ENCODE measurements at places on chromosomes 6 and 20.

GRCh38 chr6:84466511-84466910 is 239.1 kb upstream of the CEP162 start:
- no peak for DNase-seq

DNA sequence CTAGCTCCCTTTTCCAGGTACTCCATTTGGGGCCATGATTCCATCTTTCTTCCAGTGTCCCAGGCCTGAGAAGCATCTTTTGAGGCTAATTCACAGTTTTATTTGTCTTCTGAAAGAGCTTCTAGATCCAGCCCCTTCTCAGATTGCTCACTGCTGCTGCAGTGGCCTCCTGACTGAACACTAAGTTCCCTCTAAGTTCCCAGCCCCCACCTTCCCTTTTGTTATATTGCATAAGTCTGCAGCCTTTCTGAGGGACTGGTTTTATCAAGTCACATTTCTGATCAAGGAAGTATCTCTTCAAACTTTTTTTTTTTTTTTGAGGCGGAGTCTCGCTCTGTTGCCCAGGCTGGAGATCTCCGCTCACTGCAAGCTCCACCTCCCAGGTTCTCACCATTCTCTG is 10.7 kb downstream of the MAPRE1 start:
- DNase-seq = no peak

DNA sequence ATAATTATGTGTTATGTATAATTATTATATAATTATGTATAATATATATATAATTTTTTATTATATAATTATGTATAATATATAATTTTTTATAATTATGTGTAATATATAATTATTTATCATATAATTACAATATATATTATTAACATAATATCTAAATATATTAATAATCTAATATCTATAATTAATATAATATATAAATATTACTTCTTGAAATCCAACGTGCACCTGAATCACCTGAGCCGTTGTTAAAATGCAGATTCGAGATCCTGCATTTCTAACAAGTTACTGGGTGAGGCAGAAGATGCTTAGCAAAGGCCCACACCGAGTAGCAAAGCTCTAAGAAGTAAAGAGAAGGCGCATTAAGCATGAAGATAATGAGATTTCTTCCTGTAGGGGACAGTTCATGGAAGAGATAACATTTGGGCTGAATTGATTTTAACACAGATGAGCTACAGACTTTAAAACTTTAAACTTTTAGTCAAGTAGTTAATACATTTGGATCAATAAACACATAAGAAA is 406.4 kb upstream of the PLCB4 start:
- no peak for DNase-seq

- no peak for DNase-seq
Observed at GRCh38 chr20:7383216-7383615, 557.0 kb downstream of the HAO1 start.

DNA sequence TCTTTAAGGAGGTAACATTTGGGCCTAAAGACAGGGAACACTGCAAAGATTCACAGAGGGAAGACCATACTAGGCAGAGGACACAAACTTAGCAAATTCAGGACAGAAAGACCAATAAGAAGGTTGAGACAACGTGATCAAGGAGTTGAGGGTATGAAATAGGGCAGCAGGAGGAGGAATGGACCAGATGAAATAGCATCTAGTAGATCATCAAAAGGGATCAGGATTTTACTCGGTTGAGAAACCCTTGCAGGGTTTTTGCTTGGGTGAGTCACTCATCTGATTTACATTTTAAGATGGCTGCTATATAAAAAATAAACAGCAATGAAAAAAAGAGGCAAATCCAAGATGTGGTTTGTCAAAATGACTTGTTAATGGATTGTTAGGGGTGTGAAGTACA is 4.7 kb downstream of the BCLAF1 start:
- DNase-seq = no peak

- no peak for DNase-seq
Observed at GRCh38 chr6:6730831-6731230, 142.3 kb downstream of the LY86 start.

GRCh38 chr6:47631269-47631772 is 67.1 kb upstream of the ADGRF4 start:
- no peak for DNase-seq

GRCh38 chr20:2335096-2335870 is 39.5 kb downstream of the TGM3 start:
- DNase-seq = no peak

- peak; percentile 71 for DNase-seq
Observed at GRCh38 chr6:109455437-109456110, at the start of gene MICAL1. Gene MICAL1, minus strand, starts transcription at chr6:109455772. Its CDS starts 1,576 bp downstream, at chr6:109454196.

- DNase-seq = no peak
Observed at GRCh38 chr6:136230219-136230853, 19.8 kb downstream of the MTFR2 start.

GRCh38 chr20:11502061-11502460 is 415.6 kb upstream of the BTBD3 start:
- no peak for DNase-seq

GRCh38 chr6:165616116-165616515 is 46.9 kb downstream of the PDE10A start:
- no peak for DNase-seq

DNA sequence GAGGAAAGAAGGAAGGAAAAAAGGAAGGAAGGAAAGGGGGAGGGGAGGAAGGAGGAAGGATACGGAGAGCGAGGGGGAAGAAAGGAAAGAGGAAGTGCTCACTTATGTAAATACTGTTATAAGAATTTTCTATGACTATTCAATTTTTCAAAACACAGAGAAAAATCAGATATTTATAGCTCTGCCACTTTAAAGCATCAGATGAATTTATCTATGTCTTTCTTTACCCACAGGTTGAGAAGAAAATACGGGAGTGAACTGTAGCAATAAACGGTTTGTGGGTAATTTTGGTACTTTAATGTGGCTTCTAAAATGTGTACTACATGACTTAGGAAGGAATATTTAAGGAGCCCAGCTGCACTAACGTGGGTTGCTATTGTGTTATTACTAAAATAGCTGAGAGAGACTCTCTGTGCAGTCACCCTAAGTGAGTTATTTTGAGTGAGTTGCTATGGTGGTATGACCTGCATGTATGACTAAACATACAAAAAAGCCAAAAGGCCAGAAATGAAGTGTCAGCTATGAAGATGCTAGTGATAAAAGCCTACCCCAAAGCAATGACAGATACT is 225.5 kb downstream of the SOD2 start:
- DNase-seq = no peak

- DNase-seq = no peak
Observed at GRCh38 chr20:58656831-58657230, 5.7 kb downstream of the STX16 start.

GRCh38 chr20:49501917-49502316 is 19.4 kb upstream of the KCNB1 start:
- DNase-seq = no peak

DNA sequence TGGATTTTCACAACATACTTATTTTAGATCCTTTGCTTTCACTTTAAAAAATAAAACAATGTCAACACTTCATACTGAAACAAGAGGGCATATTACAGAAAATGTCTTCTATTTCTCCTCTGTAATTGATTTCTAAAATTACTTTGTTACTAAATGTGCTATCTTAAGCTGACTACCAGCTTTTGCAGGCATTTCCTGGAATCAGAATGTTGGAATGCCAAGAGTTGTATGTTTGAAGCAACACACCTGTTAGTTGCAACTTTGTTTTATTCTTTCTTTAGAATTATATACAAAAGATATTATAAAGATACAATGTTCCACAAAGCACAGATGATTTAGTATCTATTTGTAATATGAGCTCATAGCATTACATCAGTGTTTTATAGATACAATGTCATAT is 62.5 kb upstream of the TMEM170B start:
- no peak for DNase-seq

DNA sequence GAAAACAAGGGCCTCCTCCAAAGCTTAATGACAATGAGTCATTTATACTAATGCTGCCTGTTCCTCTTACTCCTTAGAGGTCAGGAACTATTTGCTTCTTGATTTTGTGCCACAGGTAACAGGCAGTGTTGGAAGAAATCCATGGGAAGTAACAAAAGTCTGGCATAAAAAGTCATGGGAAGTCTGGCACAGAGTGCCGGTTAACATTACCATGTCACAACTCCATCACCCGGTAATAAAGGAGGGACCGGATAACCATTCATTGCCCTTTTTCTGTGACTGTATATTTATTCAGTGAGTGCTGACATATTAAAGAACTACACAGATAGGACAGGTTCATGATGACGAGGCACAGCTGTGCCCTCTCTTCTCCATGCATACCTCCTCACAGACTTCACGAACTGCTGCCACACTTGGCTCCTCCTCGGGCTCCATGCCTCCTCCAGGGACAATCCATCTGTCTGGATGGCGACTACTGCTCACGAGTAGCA is 50.9 kb downstream of the NUDT3 start:
- no peak for DNase-seq

DNA sequence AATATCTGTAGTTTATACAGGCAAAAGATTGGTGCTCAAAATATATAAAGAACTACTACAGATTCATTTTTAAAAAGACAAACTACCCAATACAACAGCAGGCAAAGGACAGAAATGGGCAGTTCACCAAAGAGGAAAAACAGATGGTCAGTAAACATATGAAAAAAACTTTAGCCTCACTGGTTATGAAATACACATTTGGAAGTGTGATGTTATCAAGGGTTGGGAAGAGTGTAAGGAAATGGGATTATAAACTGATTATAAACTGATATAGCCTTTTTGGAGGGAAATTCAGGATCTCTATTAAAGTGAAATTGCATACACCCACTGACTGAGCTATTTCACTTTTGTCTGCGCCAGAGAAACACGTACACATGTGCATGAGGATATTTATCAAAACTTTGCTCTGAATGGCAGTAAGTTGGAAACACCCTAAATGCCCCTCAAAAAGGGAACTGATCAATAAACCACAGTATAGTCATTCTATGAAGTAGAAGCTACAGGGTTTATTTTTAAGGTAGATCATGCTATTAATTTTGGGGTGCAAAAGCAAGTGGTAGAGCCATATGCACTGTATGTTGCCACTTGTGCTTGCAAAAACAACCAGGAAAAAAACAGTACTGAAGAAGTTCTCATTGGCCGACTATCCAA is 32.2 kb upstream of the ARFGEF2 start:
- no peak for DNase-seq

DNA sequence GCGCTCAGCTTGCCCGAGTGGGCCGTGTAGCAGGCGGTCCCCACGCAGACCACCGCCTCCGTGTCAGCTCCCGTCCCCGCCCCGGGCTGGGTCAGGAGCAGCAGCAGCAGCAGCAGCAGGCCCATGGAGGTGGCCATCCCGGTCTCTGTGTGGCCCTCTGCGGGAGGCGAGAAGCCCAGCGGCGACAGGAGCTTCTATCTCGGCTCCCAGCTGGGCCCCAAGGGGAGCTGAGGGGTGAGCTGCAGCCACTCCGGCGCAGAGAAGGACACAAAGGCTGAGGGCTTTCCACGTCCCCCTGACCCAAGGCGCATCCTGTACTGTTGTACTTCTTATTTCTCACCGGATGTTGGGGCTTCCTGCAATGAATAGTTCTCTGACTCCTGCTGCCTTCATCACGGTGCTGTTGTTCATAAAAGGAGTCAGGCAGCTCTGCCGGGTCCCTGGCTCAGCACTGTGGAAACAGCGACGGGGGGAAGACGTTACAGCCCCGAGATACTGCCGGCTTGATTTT is at the start of gene CD93:
CD93 (minus strand) TSS at position 269 of the 511 bp plus-strand sequence; CDS start at position 137, 132 bp downstream.
- DNase-seq = no peak

DNA sequence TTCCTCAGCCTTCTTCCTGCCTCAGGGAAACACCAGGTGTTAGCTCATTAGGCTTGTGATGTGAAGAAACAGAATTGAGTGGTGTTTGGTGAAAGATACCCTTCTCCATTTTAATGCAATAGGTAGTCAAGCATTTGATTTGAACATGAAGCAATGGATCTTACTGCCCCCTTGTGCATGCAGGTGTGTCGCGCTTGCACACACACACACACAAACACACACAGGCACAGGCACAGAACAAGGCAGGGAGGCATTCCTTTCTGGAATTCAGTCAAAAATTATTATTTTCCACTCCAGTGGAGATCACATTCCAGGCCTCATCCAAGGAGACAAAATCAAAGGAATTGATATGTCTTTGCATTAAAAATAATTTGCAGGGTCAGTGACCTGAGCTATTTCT is 667.0 kb upstream of the MARCKS start:
- no peak for DNase-seq

DNA sequence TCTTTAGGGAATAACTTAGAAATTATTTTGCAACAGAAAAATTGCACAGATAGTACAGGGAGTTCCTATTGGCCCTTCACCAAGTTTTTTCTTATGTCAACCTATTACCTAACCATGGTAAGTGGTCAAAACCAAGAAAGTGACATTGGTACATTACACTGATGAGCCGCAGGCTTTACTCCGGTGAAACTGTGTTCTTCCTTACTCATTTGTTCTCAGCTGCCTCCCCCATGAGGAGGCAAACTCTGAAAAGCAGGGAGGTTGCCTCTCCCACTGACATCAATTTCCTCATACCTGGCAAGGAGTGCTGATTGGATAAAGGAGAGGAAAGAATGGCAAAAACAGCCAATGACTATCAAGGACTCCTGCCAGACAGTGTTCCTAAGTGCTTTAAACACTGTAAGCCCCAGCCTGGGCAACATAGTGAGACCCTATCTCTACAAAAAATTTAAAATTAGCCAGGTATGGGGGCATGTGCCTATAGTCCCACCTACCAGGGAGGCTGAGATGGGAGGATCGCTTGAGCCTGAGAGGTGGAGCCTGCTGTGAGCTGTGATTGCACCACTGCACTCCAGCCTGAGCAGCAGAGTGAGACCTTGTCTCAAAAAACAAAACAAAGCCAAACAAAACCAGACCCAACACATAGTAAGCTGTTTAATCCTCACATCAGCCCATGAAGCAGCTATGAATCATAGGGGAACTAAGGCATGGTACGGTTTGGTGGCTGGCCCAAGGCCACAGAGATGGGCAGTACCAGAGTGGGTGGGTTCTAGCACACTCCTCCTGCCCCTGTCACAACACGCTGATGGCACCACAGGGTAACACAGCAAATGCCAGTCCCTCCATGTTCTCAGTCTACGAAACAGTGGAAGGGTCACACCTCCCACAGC is 24.7 kb downstream of the C20orf203 start:
- no peak for DNase-seq

DNA sequence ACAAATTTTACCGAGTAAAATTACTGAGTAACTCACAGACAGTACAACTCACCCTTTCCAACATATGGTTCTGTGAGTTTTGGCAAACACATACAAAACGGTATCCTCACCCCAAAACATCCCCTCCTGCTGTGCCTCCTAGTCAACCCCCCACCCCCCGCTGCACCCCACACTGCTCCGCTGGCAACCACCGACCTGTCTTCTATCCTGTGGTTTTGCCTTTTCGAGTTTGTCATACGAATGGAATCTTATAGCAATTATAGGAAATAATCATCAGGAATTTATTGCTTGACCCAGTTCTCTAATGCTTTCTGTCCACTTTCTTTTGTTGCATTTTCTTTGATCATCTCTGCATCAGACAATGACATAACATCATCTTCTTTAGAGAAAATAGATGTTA is 312.3 kb downstream of the KIF16B start:
- no peak for DNase-seq

GRCh38 chr20:56409956-56410355 is 2.1 kb upstream of the CASS4 start:
- no peak for DNase-seq
